Ammon's horn (tissue), 1 donor: ENCODE measurements at places on chromosomes 16 and 17.

DNA sequence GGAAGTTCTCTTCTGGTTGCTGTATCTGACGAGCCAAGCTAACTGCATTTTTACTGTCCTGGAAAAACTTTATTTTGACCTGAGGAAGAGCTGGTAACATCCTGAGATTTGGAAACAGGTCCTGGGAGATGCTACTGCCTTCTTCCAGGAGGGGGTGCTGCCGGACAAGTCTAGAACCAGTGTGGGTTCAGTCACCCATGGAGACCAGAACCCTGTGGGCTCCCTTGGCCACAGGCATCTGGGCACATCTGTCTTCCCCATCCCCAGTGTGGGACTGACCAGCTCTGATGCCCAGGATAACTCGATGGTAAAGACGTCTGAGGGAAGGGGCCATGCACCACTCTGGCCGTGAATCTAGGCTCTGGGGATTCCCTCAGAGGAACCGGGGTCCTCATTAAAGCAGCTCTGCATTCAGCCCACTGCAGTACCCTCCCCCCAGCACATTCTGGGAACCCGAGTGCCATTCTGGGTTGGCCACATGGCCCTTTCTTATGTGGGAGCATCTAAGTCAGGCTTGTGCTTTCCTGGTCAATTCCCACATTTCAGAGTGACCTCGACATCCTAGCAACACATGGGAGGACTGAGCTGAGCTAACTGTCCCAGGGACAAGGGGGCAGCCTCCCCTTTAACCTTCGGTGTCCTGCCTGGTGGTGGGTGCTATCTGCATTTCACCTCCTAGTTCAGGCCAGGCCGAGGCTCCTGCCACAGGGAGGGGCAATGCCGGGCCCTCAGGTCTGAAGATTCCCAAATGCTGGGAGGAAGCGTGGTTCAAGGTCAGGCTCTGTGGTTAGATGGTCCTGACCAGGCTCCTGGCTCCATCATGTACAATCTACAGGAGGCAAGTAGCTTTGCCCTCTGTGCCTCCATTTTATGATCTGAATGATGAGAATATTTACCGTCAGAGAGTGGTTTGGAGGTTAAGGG is 6.4 kb downstream of the C16orf86 start:
- peak; percentile 77 for DNase-seq

DNA sequence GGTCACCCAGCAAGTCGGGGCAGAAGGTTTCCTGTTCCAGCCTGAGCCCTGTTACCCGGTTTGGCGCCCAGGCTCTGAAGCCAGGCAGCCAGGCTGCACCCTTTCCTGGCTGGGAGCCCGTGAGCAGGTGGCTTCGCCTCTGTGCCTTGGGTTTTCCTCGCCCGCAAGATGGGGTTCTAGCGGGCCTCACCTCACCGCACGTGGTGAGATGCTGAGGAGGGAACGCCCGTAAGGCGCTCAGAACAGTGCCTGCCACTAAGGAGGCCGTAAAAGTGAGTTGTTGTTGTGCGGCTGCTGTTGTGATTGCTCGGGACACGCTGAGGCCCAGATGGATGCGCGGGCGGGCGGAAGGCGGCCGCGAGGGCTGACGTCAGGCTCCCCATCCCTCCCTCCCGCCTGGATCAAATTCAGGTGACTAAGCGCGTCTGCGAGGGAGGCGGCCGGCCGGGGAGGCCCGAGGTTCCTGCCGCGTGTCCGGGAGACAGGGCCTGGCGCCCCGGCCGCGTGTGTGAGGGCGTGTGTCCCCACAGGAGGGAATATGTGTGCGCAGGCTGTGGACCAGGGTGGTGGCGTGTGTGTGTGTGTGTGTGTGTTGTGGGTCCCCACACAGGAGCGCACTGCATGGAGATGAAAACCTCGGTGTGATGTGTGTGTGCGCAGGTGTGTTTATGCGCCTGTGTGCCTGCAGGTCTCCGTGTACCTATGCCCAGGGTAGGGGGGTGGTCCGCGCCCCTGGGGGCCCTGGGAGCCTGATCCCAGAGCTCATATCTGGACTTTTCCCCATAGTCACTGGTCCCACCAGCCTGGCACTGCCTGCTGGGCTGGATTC is 4.3 kb downstream of the CAMKK1 start:
- DNase-seq, result peak; percentile 66

DNA sequence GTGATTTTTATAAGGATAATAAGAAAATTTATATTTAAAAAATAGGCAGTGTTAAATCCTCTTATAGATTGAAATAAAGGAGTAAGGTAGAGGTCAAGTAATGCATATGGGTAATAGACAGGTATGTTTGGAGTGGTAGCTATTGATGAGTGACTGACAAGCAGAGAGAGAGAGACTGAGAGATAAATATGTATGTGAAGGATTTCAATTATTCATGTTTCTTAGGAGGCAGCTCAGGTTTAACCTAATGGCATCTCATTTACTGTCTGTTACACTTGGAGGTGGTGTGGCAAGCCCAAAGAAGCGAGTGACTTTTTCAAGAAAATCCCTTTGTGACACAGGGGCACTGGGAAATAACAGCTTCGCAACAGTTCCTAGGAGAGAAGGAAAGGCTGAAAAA is 120.2 kb downstream of the KIF2B start:
- DNase-seq, result no peak

- DNase-seq, result no peak
Measured at GRCh38 chr17:41354536-41354935, 3.9 kb upstream of the KRT33A start.
